ENCODE measurements at places on chromosomes 16 and 17. TPM values are rescaled to one million over a fixed set of nuclear protein-coding genes. Genes with fewer than 3 reads are reported as not detected.

The UBALD1 gene
- 13.3 TPM for total RNA-seq

DNA sequence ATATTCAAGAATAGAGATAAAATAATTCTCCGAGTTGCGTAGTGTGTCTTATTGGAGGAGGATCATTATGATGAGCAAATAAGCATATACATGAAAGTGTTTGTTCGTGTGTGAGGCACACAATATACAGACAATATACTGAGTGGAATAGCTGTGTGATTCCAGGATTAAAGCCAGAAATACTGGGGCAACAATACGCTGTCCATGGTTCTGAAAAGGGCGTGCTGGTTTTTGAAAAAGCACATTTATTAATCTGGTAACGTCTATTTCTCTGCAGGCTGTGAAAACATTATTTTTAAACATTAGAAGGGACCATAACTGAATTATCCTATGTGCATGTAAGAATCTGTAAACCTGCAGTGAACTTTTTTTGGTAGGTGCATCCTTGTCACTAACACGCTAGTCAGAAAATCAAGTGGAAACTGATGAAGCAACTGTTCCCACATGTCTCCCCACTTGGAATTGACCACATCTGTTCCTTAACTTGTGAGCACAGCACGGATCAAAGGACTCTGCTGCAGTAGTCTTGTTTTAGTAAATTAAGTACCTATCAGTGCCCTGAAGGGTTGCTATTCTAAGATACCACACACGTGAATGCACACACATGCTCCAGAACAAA lies 346.0 kb downstream of the GRIN2A start:
- peak; percentile 73 for DNase-seq

DNA sequence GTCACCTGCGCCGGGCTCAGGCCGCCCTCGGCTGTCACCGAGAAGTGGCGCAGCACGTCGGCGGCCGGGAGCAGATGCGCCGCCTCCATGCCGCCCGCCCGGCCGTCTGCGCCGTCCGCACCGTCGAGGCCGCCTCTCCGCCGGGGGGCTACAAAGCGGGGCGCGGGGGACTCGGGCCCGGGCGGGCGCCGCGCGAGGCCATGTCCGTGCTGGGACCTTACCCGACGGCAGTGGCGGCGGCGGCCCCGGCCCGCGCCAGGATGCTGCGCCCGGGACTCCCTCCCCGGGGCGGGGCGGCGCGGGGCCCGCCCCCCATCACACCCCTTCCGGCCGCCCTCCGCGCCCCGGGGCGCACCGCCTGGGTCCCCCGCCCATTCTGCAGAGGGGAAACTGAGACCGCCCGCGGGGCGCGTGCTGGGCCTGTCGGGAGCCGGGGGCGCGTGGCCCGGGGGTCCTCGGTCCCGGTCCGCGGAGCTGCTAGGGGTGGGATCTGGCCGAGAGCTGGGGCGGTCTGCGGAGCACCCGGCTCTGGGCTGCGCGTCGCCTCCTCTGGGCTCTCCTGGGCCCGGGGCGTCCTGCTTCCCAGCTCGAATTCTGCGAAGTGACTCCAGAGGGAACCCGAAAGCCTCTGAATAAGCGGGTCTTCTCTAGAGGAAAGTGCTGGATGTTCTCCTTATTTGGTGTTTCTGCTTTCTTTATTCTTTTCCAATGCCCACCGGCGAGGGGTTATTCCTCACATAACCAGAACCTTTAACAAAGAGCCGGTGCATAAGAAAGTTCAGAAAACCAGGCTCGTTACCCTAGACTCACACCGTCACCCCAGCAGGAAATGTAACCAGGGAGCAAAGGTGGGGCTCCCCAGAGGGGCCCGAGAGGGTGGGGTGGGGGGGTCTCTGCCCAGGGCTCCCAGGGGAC lies at the start of gene ATP2A3:
Gene ATP2A3 (minus strand): TSS at position 235 of the 915 bp plus-strand sequence. CDS start 146 bp downstream, at position 89.
- no peak for DNase-seq

- no peak for DNase-seq
Measured at GRCh38 chr16:75099738-75100602, 16.6 kb downstream of the LDHD start.

- no peak for DNase-seq
Measured at GRCh38 chr16:49670627-49671026, 185.3 kb downstream of the ZNF423 start.

DNA sequence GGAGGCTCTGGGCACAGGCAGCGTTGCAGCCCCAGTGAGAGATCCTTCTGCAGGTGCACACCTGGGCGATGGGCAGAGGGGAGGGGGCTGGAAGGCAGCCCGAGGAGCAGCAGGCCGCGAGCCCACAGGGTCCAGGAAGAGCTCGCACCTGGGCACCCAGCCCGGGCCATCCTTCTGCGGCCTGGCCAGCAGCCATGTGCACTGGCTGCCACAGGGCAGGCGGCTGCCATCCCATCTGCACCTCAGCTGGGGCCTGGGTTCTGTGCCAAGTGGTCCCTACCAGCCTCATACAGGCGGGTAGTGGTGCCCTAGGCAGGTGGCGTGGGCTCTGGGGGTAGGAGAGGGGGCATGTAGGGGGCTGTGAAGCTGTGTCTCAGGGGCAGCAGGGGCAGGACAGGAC lies 197.2 kb downstream of the RBFOX3 start:
- DNase-seq = peak; percentile 51

- DNase-seq = no peak
Measured at GRCh38 chr17:29042026-29042678, 789 bp upstream of the PIPOX start.

All from tongue (tissue), 3 donors.